Omental fat pad (tissue), 4 donors: ENCODE measurements at places on chromosomes 7 and 10.

DNA sequence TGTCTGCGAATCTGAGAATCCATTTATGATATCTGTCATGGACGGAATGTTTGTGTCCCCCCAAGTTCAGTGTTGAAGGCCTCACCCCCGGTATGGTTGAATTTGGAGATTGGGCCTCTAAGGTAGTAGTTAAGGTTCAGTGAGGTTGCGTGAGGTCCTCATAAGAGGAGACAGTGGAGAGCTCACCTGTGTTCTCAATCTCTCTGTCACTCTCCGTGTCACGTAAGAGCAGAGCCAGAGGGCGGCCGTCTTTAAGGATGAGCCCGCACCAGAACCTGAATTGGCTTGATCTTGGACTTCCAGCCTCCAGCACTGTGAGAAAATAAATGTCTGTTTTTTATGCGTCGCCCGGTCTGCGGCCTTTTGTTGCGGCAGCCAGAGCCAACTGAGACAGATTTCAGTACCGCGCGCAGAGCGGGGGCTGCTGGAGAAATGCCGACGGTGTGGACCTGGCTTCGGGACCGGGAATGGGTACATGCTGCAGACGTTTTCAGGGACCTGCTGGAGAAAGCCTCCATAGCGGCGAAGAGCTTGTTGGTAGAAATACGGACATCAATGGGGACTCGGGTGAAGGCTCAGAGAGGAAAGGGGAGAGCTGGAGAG, 40.2 kb downstream of the WDR37 start:
- no peak for DNase-seq

GRCh38 chr10:31770307-31770902, 158.2 kb downstream of the ARHGAP12 start:
- no peak for DNase-seq

DNA sequence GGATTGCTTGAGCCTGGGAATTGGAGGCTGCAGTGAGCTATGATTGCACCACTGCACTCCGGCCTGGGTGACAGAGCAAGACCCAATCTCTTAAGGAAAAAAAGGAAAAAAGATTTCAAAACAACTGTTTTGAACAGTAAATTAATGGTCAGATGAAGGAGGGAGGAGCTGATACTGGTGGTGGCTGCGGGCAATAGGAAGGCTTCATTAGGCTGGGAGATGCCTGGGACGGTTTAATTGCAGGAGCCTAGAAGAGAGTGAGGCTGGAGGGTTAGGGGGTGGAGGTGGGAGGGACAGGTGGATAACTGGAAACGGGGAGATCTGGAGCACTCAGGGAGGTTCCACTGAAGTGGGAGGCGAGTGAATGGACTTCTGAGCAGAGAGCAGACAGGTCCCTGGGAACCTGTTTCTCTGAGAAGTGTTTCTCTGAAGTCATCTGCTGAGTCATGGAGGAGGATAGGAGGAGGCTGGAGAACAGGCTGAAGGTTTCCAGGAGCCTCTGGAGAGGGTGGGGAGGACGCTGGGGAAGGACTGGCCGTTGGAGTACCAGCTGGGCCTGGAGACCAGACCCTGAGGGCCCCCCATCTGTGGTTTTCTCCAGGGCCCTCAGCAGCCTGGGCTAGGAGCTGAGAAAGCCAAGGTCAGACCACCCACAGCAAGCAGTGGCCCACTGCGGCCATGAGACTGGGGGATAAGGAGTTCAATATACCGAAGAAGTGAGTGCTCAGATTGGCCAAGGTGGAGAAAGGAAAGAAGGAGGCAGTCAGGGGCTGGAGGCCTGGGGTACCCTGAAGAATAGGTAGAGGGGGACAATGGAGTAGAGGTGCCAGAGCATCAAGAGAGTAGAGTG, 14.4 kb upstream of the YWHAG start:
- no peak for DNase-seq

DNA sequence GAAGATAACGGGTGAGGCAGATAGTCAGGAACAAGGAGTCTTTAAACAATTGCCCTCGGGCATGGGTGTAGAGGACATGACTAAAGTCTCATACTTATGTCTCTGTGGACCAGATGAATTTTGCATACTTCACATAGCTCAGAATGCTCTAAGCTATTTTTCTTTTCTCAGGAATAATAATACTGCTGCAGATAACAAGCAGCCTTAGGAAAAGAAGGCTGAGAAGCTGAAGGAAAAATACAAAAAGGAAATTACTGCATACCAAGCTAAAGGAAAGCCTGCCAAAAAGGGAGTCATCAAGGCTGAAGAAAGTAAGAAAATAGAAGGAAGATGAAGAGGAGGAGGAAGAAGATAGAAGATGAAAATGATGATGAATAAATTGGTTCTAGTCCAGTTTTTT, 13.4 kb upstream of the ERCC6 start:
- no peak for DNase-seq

- DNase-seq, result no peak
Measured at GRCh38 chr10:93921338-93921737, 27.6 kb downstream of the SLC35G1 start.

DNA sequence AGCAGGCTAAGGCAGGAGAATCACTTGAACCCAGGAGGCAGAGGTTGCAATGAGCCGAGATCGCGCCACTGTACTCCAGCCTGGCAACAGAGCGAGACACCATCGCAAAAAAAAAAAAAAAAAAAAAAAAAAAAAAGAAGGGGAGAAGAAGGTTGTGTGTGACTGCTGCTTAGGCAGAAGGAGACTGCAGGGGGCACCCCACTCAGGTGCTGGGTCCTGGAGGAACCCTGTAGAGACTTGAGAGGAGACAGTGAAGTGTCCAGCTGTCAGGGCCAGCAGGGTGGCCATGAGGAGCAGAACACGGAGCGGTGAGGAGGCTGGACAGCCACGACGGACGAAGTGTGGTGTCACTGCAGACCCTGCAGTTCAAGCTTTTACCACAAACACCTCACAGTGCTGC, 99.0 kb upstream of the NMT2 start:
- DNase-seq, result no peak

DNA sequence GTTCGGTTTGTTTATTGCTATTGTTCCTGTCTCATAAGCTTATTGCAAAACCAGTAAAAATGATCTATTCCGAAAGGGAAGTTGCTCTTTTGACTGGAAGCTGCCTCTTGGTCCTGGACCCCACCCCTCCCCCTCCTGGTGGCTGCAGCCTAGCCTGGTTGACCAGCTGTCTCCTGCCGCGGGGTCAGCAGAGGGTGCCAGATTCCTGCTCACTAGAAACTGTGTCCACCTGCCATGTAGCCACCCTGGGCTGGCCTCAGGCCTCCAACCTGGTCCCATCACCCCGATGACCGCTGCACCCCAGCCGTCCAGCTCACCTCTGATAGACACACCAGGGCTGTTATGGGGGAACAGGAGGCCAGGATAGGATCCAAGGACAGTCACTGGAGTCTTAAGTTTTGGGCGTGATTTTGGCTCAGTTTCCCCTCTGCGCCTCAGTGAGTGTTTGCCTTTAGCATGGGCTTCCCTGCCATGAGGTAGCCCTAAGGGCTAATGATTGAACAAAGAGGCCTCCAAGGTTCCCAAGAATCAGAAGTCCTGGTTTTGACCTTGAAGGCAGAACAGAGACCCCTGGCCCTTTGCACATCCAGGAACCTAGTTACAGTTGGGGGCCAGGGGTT, 32.9 kb upstream of the SLF2 start:
- DNase-seq, result no peak

DNA sequence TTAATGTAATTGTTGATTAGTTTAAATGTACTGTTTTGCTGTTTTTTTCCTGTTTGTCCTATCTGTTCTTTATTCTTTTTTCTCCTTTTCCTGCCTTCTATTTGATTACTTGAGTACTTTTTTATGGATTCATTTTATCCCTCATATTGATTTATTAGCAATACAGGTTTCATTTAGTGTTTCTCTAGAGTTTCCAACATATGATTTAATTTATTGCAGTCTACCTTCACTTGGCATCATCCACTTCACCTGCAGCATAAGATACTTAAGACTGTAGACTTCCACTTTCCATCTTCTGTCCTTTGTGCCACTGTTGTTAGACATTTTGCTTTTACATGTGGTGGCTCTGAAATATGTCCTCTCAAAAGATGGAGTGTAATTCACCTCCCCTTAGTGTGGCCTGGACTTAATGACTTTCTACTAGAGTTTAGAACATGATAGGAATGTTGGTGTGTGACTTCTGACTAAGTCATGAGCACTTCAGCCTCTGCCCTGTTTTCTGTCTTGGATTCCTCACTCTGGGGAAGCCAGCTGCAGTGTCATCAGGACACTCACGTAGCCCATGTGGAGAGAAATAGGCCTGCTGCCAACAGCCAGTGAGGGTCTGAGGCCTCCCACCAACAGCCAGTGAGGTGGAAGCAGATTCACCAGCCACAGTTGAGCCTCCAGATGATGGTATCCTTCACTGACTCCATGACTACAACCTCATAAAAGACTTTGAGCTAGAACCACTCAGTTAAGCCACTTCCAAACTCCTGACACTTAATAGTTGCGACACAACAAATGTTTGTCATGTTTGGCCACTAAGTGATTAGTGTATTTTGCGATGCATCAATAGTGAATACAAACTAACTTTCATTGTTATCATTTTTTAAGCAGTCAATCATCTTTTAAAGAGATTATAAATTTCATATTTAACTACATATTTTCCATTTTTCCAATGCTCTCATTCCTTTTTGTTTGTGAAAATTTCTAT, 643.5 kb upstream of the DPP6 start:
- no peak for DNase-seq

DNA sequence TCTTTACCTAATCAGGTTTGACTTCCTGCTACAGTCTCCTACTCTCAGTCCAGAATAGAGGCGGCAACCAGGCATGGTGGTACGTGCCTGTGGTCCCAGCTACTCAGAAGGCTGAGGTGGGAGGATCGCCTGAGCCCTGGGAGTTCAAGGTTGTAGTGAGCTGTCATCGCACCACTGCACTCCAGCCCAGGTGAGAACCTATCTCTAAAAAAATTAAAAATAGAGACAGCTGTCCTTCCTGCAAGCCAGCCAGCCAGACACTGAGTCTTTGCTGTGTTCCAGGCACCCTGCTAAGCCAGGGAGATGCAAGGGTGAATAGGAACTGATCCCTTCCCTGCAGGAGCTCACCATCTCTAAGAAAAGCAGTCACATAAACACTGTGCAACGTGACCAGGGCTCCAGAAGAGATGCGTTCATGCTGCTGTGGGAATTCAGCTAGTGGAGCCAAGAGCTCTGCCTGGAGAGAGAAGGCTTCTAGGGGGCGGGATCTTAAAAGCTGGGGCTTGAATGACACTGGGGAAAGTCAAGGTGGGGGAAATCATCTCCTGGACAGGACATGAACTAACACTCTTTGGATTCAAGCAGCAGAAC, 22.1 kb upstream of the SLIT1 start:
- no peak for DNase-seq

GRCh38 chr10:18142151-18142550, 1.9 kb downstream of the CACNB2 start:
- no peak for DNase-seq

DNA sequence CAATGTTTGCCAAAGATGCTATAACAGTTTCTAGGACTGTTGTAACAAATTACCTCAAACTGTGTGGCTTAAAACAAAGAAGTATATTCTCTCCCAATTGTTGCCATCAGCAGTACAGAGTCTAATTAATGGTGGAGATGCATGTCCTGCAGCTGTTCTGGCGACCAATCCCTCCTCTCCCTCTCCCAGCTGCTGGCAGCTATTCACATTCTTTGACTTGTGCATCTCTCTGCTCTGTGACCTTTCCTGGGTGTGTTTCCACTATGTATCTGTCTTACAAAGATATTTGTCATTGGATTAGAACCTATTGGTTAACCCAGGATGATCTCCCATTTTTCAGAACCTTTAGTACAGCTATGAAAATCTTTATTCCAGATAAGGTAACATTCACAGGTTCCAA, 561.7 kb upstream of the POM121L12 start:
- DNase-seq, result no peak

GRCh38 chr10:102234888-102235597, 6.3 kb downstream of the PITX3 start:
- DNase-seq, result no peak

DNA sequence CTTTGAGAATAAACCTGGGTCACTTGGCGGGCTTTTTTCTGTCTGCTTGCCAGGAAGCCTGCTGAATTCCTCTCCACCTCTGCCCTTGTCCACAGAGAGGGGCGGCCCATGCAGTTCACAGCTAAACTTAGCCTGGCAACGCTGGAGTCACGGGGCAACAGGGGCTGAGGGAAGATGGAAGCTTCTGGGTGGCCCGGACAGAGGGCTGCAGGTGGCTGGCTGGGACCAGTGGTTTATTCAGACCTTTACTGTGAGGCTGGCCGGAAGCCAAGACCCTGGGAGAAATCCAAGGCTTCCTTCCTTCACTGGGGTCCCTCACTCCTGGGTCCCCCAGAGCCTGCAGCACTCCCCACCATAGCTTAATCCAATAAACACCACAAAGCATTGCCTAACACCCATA, 17.0 kb downstream of the ITPRIP start:
- no peak for DNase-seq

GRCh38 chr7:155638366-155638765, 6.1 kb upstream of the RBM33 start:
- no peak for DNase-seq

GRCh38 chr10:317271-317769, 182.1 kb downstream of the ZMYND11 start:
- DNase-seq, result no peak

DNA sequence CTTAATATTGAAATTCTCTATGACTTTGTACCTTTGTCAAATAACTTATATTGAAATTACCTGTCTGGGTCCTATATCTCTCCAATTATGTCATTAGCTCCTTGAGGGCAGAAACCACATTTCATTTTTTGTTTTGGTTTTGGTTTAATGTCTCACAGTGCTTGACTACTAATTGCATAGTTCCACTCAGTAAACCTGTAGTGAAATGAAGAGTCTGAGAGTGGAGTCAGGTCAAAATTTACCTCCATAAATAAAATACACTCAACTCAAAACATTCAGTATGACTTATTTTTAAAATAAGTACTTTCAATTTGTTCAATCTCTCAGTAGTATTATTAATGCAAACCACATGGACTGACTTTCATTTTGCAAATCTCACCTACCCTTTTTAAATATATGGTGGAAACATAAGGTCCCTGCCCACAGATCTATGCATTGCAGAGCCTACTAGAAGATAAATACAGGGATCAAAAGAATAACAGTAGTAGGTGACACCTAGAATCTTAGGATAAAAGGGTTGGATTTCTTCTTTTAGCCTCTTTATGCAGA, 32.5 kb downstream of the PDE1C start:
- DNase-seq, result no peak

DNA sequence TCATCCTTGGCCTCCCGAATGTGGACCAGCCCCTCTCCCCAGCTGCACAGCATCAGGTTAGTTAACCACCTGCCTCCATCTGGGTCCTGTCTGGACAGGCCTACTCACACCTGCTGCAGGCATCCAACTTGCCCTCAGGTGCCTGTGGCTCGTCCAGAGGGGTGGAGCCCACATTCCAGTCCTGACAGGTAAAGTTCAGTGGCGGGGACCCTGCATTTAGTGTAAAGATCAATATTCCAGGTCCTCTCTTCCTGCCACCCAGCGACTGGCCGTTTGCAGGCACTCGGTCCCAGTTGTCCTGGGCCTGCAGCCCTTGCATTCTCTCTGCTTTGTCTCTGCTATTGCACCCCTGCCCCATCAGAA, 15.0 kb downstream of the HTRA1 start:
- no peak for DNase-seq

GRCh38 chr7:47951374-47951773, 3.1 kb upstream of the PKD1L1 start:
- no peak for DNase-seq

GRCh38 chr10:59593768-59594167, 115.9 kb downstream of the SLC16A9 start:
- no peak for DNase-seq
